ENCODE measurements at places on chromosomes 2 and 18.

DNA sequence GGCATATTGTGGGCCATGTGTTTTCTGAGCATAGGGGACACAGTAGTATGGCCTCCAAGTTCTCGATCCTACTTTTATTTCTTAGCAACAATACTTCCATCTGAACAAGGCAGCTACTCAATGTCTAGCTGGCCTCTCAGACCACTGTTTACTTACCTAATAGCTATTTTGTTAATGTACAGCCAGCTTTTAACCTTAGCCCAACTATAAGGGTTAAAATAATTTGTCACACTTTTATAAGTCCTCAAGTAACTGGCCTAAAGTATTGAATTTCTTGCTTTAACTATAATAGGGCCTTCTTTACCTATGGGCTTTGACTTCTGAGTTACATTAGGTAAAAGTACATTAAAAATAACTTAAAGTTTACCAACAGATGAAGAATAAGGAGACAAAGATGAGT is 117.4 kb downstream of the GAREM1 start:
- DNase-seq: no peak

- DNase-seq: no peak
Observed at GRCh38 chr2:129377078-129377469, 602.4 kb upstream of the RAB6C start.

- no peak for DNase-seq
Observed at GRCh38 chr2:29112379-29112778, 2.8 kb upstream of the CLIP4 start.

DNA sequence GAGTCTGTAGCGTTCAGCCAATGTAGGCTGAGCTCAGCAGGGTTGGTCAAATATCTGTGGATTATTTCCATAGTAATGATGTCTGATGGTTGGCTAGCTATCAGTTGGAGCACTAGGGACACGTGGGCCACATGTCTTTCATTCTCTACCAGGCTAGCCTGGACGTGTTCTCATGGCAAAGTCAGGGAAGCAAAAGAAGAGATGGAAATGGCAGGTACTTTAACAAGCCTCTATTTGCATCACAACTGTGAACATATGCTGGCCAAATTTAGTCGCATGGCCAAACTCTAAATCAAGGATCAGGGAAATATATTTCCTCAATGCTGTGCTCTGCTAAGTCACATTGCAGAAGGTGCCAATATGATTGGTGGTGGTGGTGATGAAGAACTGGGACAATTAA is 371.6 kb upstream of the CHST9 start:
- DNase-seq: no peak

DNA sequence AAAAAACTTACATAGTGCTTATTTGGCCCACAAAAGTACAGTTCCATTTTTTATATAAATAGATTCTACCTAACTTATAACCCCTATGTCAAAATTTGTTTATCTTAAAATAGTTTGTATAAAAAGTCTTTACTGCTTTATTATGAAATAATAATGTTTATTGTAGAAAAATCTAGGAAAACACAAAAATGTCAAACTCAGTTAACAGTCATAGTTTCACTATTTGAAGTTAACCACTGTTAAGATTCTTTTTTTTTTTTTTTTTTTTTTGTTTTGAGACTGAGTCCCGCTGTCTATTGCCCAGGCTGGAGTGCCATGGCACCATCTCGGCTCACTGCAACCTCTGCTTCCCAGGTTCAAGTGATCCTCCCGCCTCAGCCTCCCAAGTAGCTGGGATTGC is 26.5 kb upstream of the ABI2 start:
- no peak for DNase-seq

DNA sequence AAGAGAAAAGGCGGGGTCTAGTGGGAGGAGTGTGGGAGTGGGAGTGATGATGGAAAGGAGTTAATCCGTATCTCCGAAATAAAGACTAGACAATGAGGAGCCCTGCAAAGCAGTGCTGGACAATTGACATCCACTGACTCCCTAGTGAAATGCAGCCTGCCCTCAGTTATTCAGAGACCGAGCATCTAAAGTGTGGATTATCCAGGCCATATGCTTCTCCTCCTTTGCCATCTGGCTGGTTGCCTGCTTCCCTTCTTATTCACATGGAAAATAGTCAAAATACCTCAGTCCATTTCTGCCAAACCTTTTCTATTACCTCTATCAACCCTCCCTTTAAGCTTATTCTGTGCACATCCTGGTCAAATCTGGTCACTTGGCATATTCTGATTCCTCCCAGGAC is 288.8 kb upstream of the SIX3 start:
- DNase-seq: no peak

GRCh38 chr2:77469106-77469505 is 53.1 kb downstream of the LRRTM4 start:
- DNase-seq: no peak

- DNase-seq: no peak
Observed at GRCh38 chr2:119756837-119757236, 2.9 kb upstream of the PTPN4 start.

DNA sequence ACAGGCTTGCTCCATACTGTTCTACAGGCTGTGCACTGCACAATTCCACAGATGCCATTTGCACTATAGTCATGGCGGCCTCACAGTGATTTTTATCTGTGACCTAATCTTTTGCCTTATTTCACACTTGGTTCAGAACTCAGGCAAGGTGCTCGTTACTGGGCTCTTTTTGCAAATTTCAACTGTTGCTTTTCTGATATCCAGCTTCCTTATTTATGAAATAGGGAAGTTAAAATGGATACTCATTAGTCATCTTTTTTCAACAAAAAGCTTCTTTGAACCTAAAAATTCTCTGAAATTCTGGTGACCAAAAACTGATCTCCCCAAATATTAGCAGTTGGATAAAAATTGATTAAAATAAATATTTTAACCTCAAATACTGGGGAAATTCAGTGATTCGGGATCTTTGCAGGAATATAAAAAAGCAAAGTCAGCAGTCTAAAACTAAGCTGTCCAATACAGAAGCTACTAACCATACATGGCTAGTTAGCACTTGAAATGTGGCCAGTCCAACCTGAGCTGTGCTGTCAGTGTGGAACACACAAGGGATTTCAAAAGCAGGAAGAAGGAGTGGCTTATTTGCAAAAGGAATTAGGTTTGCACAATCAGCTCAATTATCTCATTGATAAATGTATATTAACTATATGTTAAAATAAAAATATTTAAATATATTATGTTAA is 134.4 kb downstream of the COL4A4 start:
- no peak for DNase-seq

- no peak for DNase-seq
Observed at GRCh38 chr2:230942920-230943896, 18.2 kb upstream of the GPR55 start.

- no peak for DNase-seq
Observed at GRCh38 chr2:2649109-2650072, 318.3 kb upstream of the MYT1L start.

DNA sequence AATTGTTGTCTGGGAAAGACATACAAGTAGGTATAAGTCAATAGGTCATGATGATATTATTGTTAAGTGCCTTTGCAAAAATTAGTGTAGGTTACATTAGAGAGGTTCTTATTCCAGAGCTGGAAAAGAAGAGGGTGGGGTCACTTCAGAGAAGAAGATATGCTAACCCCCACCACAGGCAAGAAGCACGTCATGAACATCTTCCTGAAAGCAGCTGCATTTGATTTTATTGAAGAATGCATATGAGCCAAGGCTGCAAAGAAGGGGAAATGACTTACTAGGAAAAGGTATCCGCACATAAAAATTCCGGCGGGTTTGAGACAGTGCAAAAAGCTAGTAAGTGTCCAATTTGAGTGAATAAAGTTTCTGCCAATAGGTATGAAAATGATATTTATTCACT is 195.3 kb upstream of the CDH2 start:
- DNase-seq: no peak

GRCh38 chr18:54679318-54680149 is 88.5 kb downstream of the DYNAP start:
- DNase-seq: no peak

DNA sequence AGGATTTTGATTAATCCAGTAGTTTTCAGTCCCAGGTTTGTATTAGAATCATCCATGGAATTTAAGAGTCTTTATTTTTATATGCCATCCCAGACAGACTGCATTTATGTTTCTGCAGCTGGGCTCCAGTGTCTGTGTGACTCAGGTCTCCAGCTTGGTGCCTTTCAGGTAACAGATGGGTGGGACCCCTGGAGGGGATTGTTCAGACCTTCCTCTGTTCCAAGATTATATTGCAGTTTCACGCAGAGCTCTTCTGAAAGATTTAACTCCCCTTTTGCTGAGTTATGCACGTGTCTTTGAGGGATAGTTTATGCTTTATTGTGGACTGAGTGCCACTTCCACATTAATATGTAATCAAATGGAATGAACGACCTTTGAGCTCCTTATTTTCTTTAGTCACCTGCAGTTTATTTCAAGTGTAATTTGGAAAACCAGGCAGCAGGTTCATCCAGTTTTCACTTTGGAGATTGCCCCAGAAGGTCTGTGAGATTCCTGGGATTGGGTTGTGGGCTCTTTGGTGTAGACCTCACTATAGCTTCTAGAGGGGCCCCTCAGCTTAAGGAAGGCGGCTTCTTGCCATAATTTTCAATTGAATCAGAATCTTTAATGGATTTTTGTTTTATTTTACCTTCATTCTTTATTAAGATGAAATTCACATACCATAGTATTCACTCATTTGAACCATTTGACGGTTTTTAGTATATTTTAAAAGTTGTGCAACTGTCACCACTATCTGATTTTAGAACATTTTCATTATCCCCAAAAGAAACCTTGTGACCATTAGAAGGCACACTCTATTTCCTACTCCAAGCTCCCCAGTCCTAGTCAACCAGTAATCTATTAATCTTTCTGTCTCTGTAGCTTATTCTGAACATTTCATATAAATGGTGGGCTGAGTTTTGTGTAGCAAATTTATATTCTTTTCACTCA is 135.0 kb downstream of the WDSUB1 start:
- DNase-seq: no peak

DNA sequence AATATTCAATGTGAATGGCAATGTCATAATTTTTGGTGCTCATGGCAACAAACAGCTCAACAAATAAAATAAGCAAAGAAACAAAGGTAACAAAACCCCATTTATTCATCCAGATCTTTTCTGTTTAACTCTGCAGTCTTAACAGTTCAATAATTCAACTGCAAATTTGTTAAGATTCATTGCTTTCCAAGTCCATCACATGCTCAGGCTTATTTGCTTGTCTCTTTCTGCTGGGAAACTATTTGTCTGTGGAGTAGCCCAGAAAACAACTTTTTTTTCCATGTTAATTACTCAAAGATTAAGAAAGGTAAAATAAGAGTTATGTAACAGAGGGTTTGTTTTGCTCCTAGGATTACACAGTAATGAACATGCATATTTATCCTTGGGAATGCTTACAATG is 92.6 kb upstream of the PNPT1 start:
- DNase-seq: no peak

DNA sequence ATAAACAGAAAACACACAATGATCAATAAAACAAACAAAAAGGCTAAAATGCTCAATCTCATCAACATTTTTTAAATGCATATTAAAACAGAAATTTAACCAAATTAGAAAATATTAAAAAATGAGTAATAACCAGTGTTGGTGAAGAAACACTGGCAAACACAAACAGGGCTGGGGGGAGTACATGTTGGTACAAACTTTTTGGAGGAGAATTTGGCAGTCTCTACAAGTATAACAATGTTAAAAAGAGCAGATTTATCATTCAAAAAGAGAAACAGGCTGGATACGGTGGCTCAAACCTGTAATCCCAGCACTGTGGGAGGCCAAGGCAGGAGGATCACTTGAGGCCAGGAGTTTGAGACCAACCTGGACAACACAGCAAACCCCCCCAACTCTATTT is 13.9 kb downstream of the MOB1A start:
- no peak for DNase-seq

GRCh38 chr18:51151568-51152511 is 45.6 kb downstream of the MEX3C start:
- no peak for DNase-seq

DNA sequence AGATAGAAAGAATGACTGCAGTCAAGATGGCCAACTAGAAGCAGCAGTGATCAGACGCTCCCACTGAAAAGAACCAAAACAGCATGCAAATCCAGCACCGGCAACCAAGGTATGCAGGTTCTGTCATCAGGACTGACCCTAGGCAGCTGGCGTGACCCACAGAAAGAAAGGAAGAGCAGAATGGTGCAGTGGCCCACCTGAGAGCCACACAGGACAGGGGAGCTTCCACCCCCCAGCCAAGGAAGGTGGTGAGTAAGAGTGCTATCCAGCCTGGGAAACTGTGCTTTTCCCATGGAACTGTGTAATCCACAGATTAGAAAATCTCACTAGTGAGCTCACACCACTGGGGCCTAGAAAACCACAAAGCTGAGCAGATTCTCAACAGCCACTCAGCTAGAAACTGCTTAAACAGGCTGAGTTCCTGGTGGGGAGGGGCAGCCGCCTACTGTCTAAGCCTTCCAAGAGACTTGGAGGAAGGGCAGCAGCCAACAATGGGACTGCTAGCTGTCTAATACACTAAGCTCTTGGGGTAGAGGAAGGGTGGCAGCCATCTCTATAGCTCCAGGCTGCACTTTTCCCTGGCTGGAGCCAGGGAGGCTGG is 127.9 kb downstream of the EVA1A start:
- no peak for DNase-seq

DNA sequence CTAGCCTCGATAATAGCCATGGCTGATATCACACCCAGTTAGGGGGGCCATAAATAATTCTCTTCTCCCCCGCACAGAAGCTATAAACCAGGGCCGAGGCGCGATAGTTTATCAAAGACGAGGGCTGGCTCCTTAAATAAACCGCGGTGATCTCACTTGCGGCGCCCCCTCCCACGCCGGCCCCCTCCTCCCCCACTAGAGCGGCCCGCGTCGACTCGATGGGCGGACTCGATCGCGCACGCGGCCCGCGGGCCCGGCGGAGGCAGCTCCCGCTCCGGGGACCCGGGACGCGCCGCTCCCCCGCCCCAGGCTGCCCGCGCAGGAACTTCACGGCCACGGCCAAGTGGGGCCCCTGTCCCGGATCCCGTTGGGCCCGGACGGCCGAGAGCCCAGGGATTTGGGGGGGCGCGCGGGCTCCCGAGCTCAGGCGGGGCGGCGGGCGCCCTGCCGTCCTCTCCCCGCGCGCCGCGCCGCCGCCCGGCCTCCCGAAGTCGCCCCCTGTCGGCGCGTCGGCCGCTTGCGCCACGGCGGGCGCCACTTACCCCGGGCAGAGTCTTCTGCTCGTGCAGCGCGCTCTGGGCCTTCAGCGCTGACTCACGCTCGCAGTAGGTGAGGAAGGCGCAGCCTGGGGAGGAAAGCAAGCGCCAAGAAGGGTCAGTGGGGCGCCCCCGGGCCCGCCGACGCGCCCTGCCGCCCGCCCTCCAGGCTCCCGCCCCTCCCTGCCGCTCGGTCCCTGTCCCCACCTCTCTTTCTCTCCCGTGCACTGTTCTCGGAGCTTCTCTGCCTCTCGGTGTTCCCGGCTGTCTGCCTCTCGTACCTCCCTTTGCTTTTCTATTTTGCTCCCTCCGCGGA is 80.4 kb downstream of the CELF4 start:
- no peak for DNase-seq

GRCh38 chr2:7007846-7008741 is 90.9 kb downstream of the RNF144A start:
- DNase-seq: peak; percentile 80

DNA sequence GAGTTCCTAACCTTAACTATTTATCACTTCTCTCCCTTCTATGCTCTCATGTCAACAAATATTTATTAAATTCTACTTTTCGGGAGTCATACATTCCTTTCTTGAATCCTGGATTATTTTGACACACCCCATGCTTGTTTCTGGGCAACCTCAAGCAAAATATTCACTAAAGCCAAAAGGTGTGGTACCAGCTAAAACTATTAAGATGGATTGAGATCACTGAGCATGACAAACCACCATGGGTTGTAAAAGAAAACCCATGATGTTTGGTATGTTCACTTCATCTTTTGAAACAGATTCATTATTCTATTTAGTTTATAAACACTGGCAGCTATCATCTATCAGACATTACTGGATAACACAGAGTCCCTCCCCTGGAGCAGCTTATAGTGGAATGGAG is 32.5 kb downstream of the DPP4 start:
- no peak for DNase-seq

Measured in T1000 (cell line).